Activated T-helper 1 cell treated with anti-CD3 and anti-CD28 coated beads, Interleukin-2, amount 50 U/mL, for 16 hours (primary cell): ENCODE measurements at places on chromosomes 13 and 19.

GRCh38 chr13:78566631-78567030 lies 36.7 kb downstream of the POU4F1 start:
- DNase-seq = no peak

GRCh38 chr13:98041081-98041820 lies 87.8 kb downstream of the IPO5 start:
- no peak for DNase-seq

GRCh38 chr13:104949840-104950740 lies 1585.4 kb downstream of the EFNB2 start:
- DNase-seq = no peak

GRCh38 chr19:32017176-32017953 lies 328.0 kb upstream of the ZNF507 start:
- no peak for DNase-seq

DNA sequence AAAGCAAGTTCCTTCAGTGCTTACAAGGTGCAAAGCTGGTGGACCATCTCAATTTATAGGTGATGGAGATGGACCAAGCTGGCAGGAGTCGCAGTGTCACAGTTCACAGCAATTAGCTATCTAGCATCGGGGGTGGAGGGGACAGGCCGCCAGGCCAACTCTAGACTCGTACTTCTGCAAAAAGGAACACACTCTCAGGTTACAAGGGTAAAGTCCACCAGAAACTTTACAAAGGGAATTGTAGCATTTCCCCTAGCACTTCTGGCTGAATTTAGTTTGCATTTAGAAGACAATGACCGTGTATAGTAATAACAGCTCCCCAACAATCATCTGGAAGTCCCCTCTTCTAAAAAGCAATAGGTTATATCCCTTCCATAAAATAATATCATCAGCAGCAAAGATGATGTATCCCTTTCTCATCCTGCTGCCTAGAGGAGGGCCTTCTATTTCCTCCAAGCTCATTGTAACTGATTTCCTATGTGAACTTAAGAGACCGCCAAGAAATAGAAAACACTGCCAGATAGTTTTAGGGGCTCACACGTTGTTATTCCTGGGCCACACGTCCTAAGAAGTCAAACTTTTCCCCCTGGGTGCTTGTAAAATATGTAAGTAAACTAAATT lies 8.5 kb upstream of the DOCK9 start:
- no peak for DNase-seq
